ENCODE measurements at places on chromosomes 11 and 22. TPM values are rescaled to one million over a fixed set of nuclear protein-coding genes. Genes with fewer than 3 reads are reported as not detected.

USP2 gene
- 1.0 TPM for total RNA-seq

MYEOV gene
- not detected for total RNA-seq

KIRREL3 gene
- total RNA-seq: not detected

CTTN gene
- 33.4 TPM for total RNA-seq

P2RX3 gene
- not detected for total RNA-seq

TBC1D22A gene
- 38.3 TPM for total RNA-seq

CD3E gene
- total RNA-seq: 518 TPM

ZNF280A gene
- total RNA-seq: not detected

PLAAT2 gene
- total RNA-seq: not detected

HOATZ gene
- total RNA-seq: not detected

TRIM49 gene
- not detected for total RNA-seq

DNA sequence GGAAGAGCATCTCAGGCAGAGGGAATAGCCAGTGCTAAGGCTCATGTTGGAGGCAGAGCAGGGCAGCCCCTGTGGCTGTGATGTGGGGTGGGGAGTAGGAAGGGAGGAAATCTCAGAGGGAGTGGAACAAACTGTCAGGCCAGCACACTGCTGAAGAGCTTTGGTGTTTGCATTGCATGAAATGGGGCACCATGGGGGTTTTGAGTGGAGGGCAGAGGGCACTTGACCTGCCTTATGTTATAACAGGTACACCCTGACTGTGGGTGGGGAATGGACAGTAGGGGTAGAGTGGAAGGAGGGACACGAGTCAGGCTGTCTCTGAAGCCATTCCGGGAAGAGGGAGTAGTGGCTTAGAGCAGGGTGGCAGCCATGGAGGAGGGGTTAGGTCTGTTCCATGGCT is 24.0 kb downstream of the PRDM11 start:
- DNase-seq: no peak

DNA sequence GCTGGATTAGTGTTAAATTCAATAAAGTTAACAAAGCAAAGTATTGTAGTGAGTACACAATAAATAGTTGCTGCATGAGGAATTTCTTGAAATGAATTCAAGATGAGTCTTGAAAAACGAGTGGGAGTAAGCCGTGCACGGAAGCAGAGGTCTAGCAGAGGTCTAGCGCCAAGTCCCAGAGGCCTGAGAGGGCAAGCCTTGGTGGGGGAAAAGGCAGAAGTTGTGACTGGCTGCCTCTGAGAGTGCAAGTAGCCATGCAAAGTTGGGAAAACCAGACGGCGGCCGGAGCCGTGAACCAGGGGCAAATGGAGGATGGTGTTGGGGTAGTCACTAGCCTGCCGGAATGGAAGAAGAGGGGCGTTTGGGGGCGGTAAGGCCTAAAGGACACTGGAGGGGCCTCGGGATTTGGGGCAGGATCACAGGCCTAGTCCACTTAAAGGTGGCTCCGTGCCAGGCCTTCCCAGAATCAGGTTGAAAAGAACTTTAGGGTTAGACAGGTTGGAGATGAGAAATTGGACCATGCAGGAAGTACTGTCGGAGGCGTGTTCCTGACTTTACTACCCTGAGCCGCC is 379 bp upstream of the SLC3A2 start:
- DNase-seq: no peak

GRCh38 chr11:112972399-112973145 is 11.4 kb downstream of the NCAM1 start:
- no peak for DNase-seq

- DNase-seq: no peak
Measured at GRCh38 chr11:102712137-102712536, 6.6 kb upstream of the MMP27 start.

GRCh38 chr11:24661331-24661730 is 164.5 kb downstream of the LUZP2 start:
- DNase-seq: no peak

- DNase-seq: no peak
Measured at GRCh38 chr11:11992257-11993212, 15.9 kb downstream of the DKK3 start.

DNA sequence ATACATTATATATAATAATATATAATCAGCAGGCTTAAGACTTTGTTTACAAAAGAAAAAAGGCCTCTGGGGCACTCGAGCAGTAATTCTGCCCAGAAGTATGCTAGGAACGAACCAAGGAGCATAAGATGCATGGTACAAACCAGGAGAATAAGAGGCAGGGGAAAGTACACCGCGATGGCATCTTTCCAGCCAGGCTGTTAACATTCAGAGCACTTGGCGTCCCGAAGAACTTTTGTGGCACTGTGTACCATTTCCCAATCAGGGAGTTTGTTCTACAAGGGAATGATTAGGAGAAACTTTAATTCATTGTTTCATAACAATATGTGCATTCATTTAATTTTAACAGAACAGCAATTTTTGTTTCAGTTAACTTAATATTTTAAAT is 125.1 kb downstream of the WT1 start:
- no peak for DNase-seq

GRCh38 chr22:49738566-49738965 is 89.1 kb downstream of the BRD1 start:
- DNase-seq: no peak

DNA sequence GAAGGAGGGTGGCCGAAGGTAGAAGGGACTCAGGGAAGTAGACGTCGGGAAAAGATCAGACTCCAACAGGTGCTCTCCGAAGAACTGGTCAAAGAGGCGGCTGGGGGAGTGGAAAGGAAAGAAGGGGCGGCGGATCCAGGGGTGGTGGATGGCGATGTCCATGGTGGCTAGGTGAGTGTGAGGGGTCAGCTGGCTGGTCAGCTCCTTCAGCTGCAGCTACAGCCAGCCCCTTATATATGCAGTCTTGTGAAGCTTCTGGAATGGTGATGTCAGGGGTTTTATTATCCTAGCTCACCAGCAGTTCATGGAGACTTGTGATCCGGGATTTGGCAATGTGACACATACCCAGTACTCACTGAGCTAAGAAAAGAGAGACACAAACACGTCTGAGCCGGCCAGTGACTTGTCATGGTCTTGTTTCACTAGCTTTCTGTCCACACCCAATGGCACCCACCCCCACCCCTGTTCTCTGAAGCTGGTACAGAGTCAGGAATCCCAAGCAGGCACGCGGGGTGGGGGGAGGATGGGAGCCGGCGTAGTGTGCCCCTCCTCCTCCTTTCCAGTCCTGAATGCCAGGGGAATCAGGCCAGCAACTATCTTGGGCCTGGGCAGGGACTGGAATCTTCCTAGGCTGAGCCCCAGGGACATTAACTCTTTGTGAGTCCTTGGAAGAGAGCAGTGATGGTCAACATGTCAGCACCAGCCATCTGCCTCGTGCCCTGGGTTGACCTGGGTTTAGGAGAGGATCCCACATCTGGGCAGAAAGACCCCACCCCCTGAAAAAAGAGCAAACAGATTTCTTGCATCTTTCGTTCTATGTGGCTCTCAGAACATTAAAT is at the start of gene CRYAB:
CRYAB (minus strand) TSS at position 208 of the 839 bp plus-strand sequence; CDS start at position 162, 46 bp downstream.
- DNase-seq: no peak

DNA sequence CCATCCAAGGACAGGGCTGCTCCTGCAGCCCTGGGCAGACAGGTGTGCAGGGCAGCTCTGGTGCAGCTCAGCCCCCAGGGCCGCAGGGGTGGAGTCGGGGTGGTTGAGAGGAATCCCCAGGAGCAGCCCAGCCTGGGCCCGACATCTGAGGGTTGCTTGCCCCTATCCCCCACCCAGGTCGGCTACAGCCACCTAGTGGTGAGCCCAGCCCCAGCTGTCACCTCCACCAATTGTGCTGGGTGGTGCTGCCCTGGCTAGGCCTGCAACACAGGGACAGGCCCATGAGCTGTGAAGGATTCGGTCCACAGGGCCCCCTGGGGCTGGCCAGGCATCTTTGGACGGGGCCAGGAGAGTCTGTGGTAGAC is 29.6 kb downstream of the RTN4R start:
- DNase-seq: peak; percentile 30

GRCh38 chr11:35031346-35031745 is 107.6 kb upstream of the CD44 start:
- DNase-seq: no peak

DNA sequence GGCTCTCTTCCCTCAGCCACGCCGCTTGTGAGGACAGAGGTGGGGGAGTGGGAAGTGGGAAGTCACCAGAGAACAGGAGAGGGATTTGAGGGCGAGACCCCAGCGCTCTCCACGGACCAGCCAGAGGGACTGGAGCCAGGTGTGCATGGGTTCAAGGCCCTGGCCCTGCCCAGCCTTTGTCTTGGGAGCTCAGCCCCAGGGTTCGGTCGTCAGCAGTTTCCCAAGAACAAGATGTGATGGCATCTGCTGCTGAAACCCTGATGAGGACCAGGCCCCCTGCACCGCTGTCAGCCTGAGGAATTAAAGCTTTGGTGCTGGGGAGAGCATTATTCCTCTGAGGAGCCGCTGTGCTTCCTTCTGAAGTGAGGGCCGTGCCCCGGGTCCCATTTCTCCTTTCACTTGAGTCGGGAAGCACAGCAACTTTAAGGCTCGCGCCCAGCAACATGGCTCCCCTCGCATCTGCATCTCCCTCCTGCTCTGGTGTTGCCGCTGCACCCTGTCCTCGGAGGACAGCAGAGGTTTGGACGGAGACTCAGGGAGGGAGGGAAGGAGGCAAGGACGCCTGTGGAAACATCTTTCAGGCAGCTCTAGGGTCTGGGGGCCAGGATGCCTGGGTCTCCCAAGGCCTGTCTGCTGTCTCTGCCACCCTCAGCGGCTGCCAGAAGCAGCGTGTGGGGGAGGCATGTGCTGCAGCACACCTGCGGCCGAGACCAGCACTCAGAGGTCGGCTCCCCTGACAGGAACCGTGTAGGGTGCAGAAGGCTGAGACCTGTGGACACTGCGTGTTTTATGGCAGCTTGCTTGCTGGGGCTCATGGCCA is 3.8 kb downstream of the IFITM5 start:
- no peak for DNase-seq

DNA sequence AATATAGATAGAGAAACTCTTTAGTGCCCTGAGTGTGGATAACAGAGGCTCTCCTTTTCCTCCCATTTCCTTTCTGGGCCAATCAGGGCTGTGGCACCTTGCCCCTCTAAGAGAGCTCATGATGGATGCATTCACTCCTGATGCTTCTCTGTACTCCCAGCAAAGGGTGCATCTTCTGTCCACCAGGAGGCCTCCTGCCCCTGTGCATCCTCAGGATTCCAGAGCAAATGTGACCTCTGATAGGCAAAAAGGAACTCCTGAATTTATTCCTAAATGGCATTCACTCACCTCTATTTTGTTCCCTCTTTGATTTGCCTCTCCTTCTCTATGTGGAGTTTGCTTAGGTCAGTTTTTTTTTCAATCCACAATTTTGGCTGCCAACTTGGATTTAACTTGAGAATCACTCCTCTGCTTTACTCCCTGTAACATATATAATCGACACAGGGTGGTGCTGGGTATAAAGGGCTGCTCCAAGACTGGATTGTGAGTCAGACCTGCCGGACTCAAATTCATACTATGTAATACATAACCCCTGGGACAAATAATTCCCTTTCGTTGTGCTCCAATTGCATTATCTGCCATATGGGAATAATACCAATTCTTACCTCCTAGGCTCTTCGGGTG is 1.1 kb upstream of the MRGPRX4 start:
- DNase-seq: no peak

DNA sequence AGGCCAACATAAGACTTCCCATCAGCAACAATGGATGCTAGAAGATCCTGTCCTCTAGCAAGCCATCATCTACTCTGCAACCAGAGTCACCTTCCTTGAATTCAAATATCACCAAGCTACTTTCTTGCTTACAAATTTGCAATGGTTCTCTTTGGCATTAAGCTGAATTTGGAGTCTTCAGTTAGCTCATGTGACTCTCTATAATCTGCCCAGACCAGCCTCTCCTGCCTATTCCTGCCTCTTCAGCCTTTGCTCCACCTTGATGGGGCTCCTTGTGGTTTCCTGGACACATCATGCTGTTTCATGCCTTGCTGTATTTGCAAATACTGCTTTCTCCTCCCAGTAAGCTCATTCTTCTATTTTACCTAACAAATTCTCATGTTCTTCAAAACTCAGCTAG is 82.3 kb downstream of the RASSF10 start:
- DNase-seq: no peak

DNA sequence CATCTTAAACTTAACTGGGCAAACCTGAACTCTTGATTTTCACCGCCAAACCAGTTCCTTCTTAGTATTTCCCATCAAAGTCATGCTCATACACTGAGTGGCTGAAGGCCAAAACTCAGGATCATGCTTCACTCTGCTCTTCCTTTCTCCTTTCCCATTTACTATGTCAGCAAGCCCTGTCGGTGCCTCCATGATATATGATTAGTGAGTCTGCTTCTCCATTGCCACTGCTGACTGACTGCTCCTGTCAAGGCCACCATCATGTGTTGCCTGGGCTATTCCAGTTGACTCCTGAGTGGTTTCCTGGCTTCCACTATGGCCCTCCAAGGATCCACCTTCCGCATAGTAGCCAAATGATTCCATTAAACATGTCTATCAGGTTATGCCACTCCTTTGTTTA is 42.8 kb upstream of the AMPD3 start:
- no peak for DNase-seq

DNA sequence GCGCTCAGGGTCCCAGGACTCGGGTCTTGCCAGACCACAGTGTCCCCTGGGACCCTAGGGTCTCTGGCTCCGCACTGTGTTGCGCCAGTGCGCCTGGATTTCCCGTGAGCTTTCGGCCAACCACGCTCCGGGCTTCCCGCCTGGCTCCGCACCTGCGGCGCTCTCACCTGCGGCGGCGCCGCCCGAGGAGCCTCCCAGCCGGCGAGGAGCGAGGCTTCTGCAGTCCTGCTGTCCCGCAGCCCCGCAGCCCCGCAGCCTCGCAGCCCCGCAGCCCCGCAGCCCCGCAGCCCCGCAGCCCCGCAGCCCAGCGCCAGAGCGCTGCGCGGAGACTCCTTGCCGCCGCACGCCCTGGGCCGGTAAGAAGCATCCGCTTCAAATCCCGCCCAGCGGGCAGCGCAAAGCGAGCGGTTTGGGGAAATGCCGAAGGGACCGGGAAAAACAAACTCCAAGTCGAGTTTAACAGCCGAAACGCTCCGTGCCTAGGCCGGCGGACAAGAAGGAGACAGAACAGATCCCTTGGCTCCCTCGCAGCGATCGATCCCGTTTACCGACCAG is 939 bp downstream of the ALX4 start:
- no peak for DNase-seq

DNA sequence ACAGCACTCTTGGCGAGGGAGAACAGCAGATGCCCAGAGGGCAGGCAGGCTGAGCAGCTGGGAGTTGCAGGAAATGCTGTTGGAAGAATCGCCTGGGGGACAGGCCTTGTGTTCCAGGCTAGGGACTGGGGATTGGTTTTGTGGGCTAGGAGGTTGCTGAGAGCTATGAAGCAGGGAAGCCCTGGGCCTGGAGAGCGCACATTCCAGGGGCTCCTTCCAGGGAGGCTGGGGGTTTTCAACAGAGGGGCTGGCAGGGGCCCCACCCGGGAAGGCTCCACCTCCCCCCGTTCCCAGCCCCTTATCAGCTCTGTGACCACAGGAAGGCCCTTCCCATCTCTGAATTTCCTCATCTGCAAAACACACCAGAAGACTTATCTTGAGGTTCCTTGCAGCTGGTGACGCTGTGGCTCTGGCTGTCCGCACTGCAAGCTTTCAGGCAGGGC is 21.7 kb downstream of the WNT11 start:
- DNase-seq: no peak

GRCh38 chr11:120931057-120931779 is 92.7 kb upstream of the TBCEL start:
- DNase-seq: no peak
